ENCODE measurements at places on chromosomes 2 and 18.

DNA sequence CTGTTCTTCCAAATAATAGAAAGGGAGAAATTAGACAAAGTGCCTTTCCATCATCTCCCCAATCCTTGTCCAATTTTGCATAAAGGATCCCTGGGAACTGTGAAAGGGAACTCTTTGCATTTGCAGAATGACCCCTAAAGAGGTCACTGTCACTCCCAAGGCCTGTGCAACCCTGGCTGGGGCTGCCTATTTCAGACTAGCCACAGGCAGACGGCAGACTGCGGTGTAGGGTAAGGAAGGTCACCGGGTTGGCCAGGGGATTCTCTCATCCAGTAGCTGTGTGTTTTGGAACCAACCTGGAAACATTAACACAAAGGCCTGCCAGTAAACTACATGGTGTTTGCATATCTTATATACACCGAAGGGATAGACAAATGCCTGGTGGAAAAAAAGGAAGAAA lies 818.7 kb downstream of the BCL11A start:
- DNase-seq: no peak

GRCh38 chr18:50875966-50876536 lies 2.9 kb upstream of the ME2 start:
- DNase-seq: no peak

GRCh38 chr2:196012314-196012713 lies 56.3 kb downstream of the DNAH7 start:
- no peak for DNase-seq

DNA sequence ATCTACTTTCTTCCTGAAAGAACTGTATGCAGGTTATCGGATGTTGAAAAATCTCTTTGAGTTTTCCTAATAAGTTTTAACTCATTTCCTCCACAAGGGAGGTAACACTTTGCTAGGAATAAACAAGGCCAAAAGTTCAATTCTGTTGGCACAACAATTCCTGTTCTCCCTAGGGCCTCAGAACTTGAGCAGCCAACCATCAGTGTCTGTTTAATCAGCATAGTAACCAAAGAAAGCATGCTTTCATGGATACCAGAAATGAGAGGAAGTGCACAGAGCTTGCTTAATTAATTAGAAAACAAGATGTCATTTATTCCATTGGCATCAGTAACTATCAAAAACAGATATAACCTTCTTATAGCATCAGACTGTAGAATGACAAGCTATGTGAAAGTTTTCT lies 503.2 kb upstream of the CNTNAP5 start:
- DNase-seq: no peak

DNA sequence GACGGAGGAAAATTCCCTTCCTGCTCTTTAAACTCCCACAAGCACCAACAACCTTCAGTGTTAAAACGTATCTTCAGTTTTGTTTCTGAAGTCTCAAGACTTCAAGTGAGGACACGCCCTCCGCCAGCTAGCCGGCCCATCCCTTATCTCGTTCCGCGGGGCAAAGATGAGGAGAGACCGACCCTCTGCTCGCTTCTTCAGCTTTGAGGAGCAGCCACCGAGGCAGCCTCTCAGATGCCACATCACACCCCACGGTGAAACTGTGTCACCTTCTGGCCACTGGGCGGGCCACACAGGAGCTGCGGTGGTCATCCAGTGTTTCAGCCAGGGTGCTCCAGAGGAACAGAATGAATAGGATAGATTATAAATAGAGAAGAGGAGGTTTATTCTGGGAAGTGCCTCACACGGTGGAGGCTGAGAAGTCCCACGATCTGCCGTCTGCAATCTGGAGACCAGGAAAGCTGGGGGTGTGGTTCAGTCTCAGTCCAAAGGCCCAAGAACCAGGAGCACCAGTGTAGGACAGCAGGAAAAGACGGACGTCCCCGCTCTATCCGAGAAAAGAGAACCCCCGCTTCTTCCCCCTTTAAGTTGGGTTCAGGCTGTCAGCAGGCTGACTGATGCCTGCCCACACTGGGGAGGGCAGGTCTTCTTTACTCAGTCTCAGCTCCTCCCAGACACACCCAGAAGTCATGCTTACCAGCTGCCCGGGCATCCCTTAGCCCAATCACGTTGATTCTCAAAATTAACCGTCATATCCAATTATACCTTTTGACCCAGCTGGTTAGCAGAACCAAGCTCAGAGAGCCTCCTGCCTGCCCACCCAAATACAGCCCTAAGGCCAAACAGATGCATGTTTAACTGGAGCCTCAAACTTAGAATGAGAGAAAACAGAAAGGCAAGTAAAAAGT lies 399.7 kb upstream of the ID2 start:
- DNase-seq: no peak

- no peak for DNase-seq
These were observed 321.1 kb downstream of the SATB2 start for GRCh38 chr2:199136681-199137080.

GRCh38 chr2:159206736-159207380 lies 79.6 kb downstream of the WDSUB1 start:
- DNase-seq: no peak

- DNase-seq: no peak
These were observed 327.0 kb downstream of the RAD51AP2 start for GRCh38 chr2:17191223-17191622.

DNA sequence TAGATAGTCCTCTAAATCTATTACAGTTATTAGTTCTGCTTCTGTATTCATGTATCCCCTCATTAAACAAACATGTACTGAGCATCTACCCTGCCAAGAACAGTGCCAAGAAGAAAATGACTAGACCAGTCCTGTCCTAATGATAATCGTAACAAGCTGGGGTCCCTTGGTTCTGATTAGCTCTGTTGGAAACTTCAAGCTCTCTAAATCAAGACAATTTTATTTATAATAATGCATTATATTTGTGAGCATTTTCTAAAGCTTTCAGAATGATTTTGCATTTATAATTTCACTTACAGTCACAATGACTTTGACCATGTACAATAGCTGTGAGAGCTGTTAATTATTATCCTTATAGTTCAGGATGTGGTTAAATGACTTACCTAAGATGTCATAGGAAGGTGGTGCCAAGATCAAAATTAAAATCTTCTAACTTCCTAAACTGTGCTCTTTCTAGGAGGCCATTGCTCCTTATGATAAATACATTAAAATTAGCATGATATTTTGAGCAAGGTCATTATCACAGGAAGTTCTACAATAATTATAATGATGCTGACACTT lies 336.5 kb upstream of the SLC39A10 start:
- no peak for DNase-seq

DNA sequence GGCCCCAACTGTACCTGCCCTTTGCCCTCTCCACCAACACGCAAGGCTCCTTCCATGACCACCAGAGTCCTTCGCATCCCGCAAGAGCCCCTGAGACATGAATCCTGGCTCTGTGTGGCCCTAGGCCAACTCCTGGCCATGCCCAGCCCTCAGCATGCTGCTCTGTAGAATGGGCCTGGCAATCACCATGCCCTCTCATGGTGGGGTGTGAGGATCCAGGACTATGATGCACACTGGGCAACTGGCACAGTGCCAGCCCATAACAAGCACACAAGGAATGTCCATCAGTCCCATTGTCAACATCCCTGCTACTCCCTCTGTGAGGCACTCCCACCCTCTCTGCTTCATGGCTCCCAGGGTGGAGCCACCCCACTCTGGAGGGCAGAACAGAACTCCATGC lies 44.7 kb downstream of the FER1L5 start:
- no peak for DNase-seq

DNA sequence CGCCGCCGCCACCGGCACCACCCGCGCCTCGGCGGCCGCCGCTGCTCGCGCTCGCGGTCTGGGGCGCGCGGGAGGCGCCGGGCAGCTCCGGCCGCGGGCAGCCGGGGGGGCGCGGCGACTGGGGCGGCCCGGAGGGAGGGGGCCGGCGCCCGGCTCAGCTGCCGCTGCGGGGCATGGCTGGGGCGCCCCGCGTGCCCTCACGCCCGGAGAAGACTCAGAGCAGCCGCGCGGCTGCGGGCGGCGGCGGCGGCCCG lies 295 bp downstream of the GAREM1 start:
- DNase-seq: no peak

- no peak for DNase-seq
These were observed 13.1 kb downstream of the PPP3R1 start for GRCh38 chr2:68238955-68239822.

- peak; percentile 99 for DNase-seq
These were observed at the start of gene CCDC88A for GRCh38 chr2:55419679-55420438. TSS of gene CCDC88A (minus strand) at chr2:55419856. CDS start at chr2:55419079, 777 bp downstream.

- no peak for DNase-seq
These were observed 122.6 kb upstream of the FAM117B start for GRCh38 chr2:202512176-202512575.

DNA sequence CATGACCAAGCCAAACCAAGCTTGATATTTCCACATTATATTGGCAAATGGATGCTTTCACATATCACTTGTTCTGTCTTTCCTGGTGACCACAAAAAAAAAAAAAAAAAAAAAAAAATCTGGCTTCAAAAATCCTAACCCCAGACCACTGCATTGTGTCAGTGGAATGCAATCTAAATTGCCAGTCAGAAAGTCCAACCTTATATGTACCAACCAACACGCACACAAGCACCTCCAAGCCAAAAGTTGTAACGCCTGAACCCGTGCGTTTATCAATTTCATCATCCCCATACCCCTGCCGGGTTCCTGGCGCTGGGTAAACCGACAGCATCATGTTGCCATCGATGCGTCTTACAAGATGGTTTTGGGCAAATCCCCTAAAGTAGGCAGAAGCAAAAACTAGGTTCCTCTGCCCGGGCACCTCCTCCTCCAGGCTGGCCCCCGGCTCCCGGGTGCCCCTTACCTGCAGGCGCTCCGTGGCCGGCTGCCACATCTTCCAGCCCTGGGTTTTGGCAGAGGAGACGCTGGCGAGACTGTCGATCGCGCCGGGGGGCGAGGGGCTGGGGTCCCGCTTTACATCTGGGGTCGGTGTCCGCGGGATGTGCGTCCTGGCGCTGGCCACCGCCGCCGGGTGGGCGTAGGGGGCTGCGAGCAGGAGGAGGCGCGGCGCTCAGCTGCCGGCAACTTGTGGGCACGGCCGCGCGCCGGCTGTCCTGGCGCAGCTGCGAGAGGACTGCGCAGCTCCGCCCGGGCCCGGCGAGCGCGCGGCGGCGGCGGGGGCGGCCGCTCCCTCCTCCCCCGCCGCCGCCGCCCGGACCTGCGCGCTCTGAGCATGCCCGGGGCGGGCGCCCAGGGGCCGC lies at the start of gene PID1:
Gene PID1, minus strand, starts transcription at position 737 of the 860 bp plus-strand sequence. Its CDS starts 244 bp downstream, at position 493.
- peak; percentile 75 for DNase-seq

- no peak for DNase-seq
These were observed 39.1 kb downstream of the PLEK start for GRCh38 chr2:68404164-68404563.

GRCh38 chr18:25306671-25307070 lies 45.3 kb downstream of the ZNF521 start:
- DNase-seq: no peak

GRCh38 chr18:5747678-5748077 lies 147.6 kb downstream of the TMEM200C start:
- DNase-seq: no peak

GRCh38 chr2:42792087-42792582 lies 248 bp downstream of the HAAO start:
- no peak for DNase-seq

DNA sequence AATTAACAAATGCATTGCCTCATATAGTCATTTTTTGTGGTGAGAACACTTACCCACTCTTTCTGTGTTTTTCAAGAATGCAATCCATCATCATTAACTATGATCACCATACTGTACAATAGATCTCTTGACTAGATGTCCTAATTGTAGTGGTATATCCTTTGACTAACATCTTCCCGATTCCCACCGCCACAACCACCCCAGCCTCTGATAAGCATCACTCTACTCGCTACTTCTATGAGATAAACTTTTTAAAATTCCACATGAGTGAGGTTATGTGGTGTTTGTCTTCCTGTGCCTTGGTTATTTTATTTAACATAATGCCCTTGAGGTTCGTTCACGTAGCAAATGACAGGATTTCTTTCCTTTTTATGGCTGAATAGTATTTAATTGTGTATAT lies 6.6 kb downstream of the VWA3B start:
- no peak for DNase-seq

GRCh38 chr2:129277585-129277981 lies 701.9 kb upstream of the RAB6C start:
- DNase-seq: no peak

GRCh38 chr18:64806232-64806631 lies 657.3 kb upstream of the LINC00305 start:
- no peak for DNase-seq

DNA sequence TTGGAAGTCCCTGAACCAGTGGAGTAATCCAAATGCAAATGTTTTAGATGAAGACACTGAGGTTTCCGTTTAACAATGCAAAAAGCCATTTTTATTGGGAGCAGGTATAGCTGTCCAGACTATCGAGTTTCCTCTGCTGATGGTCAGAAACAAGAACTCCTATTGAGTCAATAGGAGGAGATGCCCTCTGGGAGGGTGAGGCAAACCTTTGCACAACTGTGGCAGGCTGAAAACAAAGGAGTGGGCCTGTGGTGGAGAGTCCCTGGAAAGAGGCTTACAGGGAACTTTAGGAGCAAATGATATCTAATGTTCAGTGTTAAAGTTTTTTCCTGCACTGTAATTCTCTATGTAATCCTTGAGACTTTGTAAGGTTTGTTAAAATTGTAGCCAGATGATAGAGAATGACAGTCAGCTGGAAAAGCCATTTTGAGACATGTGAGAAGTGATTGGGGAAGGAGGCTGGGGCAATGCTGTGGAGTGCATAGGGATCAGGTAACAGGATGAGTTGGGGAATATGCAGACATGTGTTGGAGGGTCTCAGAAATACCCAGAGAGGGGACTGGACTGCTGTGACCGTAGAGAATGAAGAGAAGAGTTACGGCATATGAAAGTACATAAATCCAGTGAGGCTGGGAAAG lies 15.1 kb upstream of the EML4 start:
- no peak for DNase-seq

GRCh38 chr18:70523792-70524182 lies 234.9 kb downstream of the SOCS6 start:
- DNase-seq: no peak

DNA sequence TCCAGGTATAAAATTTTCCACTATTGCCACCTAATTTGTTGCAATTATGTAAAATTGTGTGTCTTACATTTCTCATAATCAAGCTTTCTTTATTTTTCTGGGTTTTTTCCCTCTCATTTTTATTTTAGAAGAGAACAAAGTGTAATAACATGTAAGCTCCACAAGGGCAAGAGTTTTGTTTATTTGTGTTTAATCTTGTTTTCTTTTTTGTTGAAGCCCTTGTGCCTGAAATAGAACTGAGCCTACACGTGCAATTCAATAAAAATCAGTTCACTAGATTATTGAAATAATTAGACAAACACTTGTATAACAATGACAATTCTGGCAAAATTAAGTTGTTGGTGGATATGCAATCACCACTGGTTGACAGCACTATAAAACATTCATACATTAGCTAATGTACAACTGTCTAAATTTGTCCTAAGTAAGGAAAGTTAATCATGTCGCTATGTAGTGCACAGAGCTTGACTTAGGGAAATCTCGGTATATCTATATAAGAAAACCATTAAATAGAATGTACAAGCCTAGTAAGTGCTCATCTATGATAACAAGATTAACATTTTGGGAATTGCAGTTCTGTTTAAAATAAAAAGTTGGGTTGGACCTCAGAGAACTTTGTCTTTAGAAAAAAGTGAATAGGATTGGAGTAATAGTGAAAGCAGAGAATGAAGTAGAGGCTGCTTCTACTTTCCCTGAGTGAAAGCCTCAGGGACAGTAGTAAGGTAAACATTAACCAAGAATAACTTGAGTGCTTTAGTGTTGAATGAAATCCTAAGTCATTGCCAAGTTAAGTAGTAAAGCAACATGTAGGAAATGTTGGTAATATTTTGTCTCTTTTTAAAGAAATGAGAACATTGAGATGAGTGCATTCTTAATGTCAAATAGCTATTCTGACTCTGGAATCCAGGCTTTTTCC lies 37.4 kb upstream of the NOL4 start:
- no peak for DNase-seq
